Stimulated activated CD8-positive, alpha-beta memory T cell treated with anti-CD3 and anti-CD28 coated beads, Interleukin-7, amount 100 ng/mL, for 1 hour (primary cell): ENCODE measurements at places on chromosomes 5 and 9.

GRCh38 chr9:115540091-115540490 lies 422.1 kb upstream of the TNC start:
- DNase-seq = no peak

GRCh38 chr9:127426756-127427155 lies 2.6 kb downstream of the ZNF79 start:
- no peak for DNase-seq

GRCh38 chr5:143494162-143494561 lies 90.7 kb upstream of the NR3C1 start:
- DNase-seq = no peak

DNA sequence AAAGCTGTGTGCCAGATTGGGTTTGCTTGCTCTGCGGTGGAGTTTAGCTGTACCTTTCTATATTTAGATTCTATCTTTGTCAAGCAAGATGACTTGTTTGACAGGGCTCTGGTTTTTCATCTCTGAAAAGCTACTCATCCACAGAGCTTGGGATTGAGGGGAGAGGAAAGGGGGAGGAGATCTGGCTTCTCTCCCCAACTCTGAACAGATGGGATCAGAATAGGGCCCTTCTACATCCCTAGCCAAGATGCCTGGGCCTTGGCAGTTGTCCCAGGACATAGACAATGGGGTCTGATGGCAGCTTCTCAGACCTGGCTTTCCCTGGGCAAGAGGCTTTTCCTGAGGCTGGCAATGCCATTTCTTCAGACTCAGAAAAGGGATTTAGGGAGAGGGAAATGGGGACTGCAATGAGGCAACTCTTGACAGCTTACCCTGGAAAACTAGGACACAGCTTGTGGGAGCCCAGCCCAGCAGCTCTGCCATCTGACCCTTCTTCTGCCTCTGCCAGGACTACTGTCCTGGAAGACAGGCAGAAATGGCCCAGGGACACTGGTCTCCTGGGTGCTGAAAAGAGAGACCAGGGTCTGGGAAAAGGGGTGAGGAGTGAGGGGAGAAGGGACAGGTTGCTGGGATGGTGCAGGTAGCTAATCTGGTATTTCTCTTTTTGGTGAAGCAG lies 50.2 kb upstream of the ASTN2 start:
- DNase-seq = no peak

GRCh38 chr9:114745879-114746550 lies 59.8 kb downstream of the TNFSF15 start:
- no peak for DNase-seq

DNA sequence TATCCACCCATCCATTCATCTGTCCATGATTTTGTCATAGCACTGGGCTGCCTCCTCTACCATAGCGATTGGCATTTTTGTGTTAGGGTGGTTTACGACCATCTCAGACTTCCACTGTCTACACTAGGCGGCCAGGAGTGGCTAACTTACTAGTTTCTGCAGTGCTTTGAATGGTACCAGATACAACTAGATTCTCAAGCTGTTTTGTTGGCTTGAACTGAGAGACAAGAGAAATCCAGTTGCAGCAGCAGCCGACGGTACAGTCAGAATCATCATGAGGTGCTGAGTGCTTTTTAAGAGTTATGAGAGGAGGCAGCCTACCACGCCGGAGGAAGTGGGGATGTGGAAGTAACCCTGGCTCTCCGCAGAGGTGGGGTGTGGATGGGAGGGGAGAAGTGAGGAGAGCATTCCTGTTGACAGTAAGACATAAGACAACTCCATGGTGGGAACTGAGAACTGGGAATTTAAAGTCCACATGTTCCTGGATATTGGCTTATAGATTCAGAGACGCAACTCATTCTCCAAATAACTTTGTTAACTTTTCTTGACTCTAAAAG lies 27.9 kb downstream of the COL5A1 start:
- DNase-seq = no peak

- no peak for DNase-seq
These were observed 592.2 kb downstream of the ANXA1 start for GRCh38 chr9:73743826-73744225.

GRCh38 chr5:39506211-39506610 lies 81.4 kb upstream of the DAB2 start:
- no peak for DNase-seq

DNA sequence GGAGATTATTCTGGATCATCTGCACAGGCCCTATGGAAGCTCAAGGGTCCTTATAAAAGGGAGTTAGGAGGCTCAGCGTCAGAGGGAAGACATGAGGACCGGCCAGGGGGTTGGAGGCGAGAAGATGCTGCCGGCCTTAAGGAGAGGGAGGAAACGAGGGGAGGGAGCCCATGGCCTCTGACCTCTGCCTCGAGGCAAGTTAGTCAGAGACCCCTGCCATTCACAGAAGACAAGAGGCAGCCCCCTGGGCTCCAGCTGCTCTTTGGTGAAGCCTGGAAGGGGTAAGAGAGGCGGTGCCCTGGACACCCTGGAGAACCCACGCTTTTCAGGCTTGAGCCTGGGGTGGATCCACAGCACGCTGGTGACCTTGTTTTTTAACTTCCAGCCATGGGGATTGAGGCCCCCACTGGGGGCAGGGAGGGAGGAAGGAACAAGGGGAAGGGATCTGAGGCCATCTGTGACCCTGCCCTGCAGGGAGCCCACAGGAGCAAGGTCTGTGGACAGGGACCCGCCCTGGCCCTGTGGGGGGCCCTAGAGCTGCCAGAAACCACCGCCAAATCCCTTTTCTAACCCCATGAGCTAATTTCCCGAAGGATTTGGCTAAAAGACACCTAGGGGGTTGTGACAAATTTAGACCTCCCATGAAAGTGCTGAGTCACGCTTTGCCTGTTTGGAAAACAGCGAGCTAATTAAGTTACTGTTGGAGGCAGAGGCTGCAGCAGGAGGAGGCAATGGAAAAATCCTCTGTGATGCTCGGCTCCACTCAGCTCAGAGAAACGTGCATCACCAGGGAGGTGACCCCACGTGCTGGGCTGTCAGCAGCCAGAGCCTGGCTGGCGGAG lies 49.7 kb downstream of the OLFM1 start:
- no peak for DNase-seq
